ENCODE measurements at places on chromosomes 6 and 20. TPM values are rescaled to one million over a fixed set of nuclear protein-coding genes. Genes with fewer than 3 reads are reported as not detected.

CTSZ gene
- 229 TPM for polyA plus RNA-seq

WFDC5 gene
- not detected for polyA plus RNA-seq

AKAP7 gene
- 7.9 TPM for polyA plus RNA-seq

HSPA1A gene
- polyA plus RNA-seq, result 56.6 TPM

AVP gene
- 2.5 TPM for polyA plus RNA-seq

NNAT gene
- polyA plus RNA-seq, result 0.09 TPM

NKX2-4 gene
- not detected for polyA plus RNA-seq

PRR18 gene
- polyA plus RNA-seq, result 0.29 TPM

KCNK5 gene
- 5.4 TPM for polyA plus RNA-seq

SH3BGRL2 gene
- polyA plus RNA-seq, result 23.8 TPM

OXT gene
- 41.6 TPM for polyA plus RNA-seq

GABRR1 gene
- not detected for polyA plus RNA-seq

FOXS1 gene
- polyA plus RNA-seq, result 0.21 TPM

GATA5 gene
- 0.36 TPM for polyA plus RNA-seq

SYCP2L gene
- not detected for polyA plus RNA-seq

GJA1 gene
- polyA plus RNA-seq, result 0.32 TPM

GNRH2 gene
- polyA plus RNA-seq, result 0.44 TPM

TRDN gene
- polyA plus RNA-seq, result not detected

GLP1R gene
- polyA plus RNA-seq, result not detected

FOXF2 gene
- polyA plus RNA-seq, result not detected

COL9A3 gene
- polyA plus RNA-seq, result 2.0 TPM

Measured in liver (tissue), 10 donors.